ENCODE measurements at places on chromosomes 7 and 10.
A peak's percentile ranks its signal among the peaks of the same experiment; 100 is the strongest.

- no peak for DNase-seq
These were observed 61.8 kb downstream of the PYROXD2 start for GRCh38 chr10:98353170-98353569.

GRCh38 chr7:44279731-44280505 is 45.5 kb downstream of the CAMK2B start:
- peak; percentile 35 for DNase-seq

DNA sequence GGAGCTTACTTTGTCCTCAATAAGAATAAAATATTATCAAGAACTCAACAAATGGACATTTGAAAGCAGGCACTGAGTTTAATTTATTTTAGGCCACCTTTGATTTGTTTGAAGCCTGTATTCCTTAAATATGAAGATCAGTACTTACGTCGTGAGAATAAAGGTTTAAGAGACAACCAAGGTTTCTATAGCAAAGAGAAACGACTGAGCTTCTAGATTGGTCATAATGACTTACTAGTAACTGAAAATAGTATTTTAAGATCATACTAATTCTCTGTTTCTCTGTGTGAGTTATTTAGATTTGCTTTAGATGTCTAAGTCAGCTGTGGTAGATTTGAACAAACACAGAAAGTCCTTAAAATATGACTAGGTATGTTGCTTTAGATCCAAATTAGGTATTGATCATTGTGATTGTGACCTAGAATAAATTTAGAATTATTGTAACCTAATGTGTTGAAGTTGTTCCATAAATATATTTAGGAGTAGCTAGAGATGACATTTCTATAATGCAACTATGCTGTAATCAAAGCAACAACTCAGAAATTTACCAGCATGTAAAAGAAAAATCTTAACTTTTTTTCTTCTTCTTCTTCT is 2.4 kb upstream of the GLCCI1 start:
- no peak for DNase-seq

GRCh38 chr10:52965938-52966401 is 193.4 kb upstream of the MBL2 start:
- DNase-seq: no peak

DNA sequence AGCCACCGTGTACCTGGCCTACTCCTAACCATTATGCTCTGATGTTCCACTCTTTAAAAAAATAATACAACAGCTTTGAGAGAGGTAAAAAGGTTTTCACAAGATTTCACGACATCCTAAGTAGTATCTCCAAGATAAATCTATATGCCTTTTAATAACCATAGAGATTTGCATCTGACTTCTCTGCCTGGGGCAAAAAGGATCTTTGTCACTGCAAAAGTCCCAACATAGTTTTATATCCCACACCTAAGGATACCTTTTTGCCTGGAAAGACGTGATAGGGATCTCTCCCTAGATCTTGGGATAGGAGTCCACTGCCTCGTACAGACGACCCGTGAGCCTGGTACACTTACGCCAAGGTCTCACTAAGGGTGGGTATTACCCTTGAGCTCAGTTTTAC is 31.4 kb upstream of the SVIL start:
- no peak for DNase-seq

- DNase-seq: no peak
These were observed 165.5 kb upstream of the TARP start for GRCh38 chr7:38438970-38439369.

GRCh38 chr10:22437620-22438588 is 92.6 kb downstream of the SPAG6 start:
- DNase-seq: peak; percentile 70

- DNase-seq: no peak
These were observed 66.6 kb downstream of the CAV1 start for GRCh38 chr7:116591202-116592040.

DNA sequence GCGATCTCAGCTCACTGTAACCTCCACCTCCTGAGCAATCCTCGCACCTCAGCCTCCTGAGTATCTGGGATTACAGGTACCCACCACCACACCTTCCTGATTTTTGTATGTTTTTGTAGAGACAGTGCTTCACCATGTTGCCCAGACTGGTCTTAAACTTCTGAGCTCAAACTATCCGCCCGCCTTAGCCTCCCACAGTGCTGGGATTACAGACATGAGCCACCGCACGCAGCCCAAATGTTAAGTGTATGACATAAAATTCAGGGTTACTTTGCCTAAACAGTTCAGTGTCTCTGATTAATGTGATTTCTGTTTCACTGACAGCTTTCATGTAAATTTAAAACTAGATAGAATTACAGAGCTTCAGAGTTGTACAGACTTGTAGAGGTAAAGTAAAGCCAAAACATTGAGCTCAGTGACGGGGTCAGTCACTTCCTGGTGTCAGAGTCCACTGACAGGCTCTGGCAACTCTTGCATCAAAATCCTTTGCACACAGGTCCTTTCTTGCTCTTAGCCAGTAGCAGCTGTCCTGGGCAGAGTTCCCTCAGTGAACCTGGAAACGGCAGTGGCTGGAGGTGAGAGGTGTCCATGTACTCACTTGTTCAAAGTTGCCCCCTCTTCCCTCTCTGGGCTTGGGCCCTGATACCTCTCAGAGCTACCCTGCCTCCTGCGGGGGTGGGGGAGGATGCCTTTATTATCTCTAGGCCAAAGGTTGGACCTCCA is 33.7 kb downstream of the MGMT start:
- DNase-seq: no peak

- no peak for DNase-seq
These were observed 113.7 kb upstream of the LRRN3 start for GRCh38 chr7:110977127-110977737.

- DNase-seq: no peak
These were observed 5.7 kb downstream of the HOXA5 start for GRCh38 chr7:27137640-27138315.

GRCh38 chr10:80760914-80761371 is 223.2 kb downstream of the SH2D4B start:
- no peak for DNase-seq

DNA sequence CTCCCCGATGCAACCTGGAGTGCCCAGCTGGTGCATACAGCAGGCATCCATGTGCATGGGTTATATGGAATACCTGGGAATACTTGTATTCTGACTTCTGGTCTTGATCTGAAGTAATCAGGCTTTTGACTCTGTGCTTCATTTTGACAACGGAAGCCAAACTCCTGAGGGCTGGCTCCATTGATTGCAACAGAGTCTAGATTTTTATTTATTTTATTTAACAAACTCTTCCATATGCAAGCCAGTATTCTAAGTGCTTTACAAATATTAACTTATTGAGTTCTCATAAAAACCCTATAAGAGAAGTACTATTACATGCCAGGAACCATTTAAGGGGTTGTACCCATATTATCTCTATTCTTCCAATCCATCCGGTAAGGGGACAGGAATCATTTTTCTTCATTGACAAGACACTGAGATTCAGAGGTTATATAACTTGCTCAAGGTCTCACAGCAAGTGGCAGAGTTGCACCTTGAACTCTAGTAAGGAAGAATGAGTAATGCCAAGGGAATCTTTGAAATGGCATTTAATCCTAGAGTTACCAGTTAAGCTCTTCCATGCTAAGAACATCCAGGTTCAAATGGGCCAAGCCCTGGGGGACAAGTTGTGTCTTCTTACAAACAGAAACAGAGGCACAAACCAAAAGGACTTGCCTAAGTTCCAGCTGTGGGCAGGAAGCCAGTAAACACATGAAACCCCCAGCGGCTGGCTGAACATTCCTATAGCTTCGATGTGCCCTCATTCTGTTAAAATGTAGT is 241.0 kb downstream of the WDR11 start:
- DNase-seq: no peak

DNA sequence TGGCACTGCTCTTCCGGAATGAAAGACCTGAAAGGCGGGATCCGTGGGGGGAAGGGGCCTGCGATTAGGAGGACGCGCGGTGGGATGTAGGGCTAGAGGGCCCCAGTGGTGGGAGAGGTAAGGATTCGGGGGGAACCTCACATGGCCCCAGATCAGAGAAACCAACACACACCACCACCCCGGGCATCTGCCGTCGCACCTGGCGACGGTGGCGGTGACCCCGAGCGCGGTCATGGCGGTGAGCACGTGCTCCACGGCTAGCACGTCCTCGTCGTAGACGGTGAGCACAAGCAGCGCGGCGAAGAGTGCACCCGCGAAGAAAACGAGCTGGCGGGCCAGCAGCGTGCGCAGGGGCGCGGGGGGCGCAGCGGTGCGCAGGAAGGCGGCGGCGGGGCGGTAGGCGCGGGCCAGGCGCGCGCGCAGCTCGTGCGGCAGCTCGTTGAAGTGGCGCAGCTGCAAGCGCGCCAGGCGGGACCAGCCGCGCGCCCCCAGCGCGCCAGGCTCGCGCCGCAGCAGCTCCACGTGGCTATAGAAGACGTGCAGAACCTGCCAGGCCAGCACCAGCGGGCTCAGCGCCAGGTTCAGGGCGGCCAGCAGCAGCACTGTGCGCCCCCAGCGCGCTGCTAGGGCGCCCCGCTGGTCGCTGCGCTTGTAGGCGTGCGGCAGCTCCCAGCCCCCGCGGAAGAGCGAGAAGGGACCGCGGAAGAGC is 5.7 kb downstream of the ATG9B start:
- no peak for DNase-seq

DNA sequence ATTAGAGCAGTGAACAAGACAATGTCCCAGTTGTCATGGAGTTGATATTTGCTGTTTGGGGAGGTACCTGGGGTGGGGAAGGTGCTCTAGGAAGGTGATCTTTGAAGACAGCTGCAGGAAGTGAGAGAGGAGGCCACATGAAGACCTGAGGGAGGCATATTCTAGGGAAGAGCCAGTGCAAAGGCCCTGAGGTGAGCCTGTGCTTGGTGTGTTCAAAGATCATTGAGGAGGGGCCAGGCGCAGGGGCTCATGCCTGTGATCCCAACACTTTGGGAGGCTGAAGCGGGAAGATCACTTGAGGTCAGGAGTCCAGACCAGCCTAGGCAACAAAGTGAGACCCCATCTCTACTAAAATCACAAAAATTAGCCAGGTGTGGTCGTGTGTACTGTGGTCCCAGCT is 15.1 kb downstream of the SEC61A2 start:
- no peak for DNase-seq

- DNase-seq: no peak
These were observed 546.6 kb downstream of the INHBA start for GRCh38 chr7:41156268-41156667.

DNA sequence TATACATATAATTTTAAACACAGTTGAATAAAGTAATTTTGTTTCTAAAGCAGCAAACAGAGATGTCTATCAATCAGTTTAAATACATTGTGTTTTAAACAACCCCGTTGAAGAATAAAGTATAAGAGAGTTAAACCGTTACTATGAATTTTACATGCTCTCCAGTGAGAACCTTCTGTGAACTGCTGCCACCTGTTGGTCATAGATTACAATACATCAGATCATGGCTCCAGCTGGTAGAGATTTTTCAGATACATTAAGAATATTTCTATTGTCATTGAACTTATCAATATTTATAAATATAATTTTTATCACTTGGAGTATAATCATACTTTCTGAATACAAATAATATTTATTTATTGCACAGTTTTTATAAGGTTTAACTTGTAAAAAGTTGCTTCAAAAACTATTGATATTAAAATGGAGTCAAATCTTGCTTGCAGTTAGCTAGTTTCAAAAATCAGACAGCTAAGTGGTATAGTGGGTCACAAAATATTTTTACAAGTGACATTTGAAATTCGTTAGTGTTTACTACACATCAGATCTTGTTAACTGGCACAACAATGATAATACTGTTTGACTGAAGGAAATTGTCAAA is 561.2 kb upstream of the PHF14 start:
- DNase-seq: no peak

- DNase-seq: no peak
These were observed 295.0 kb downstream of the BICC1 start for GRCh38 chr10:58807629-58808022.

GRCh38 chr10:95321554-95322301 is 30.9 kb upstream of the PDLIM1 start:
- no peak for DNase-seq

DNA sequence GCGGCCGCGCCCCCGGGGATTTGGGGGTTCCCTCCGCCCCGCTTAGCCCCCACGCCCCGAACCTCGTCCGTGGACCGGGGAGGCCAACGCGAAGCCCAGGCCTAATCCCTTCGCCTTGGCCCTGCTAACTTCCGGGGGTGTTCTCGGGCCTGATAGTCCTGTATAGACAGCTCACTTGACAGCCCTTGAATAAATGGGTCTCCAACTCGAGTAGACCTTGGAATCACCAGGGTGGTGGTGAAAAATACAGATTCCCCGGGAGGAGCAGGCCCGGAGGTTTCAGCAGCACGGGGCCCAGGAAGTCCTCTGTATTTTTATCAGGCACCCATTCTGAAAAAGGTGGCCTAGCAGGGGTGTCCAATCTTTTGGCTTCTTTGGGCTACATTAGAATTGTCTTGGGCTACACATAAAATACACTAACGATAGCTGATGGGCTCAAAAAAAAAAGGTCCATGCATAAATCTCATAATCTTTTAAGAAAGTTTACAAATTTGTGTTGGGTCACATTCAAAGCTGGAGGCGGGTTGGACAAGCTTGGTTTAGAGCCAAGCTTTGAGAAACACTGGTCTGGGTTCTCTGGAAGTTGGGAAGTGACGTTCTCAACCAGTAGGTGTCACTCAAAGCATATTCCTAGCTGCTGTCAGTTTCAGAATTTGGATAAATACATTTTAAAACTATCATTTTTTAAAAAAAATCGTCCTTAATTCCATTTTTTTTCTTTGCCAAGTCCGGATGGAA is 221.7 kb downstream of the PHTF2 start:
- DNase-seq: no peak

- no peak for DNase-seq
These were observed 1.2 kb downstream of the GET4 start for GRCh38 chr7:877312-878232.

- DNase-seq: no peak
These were observed 173.6 kb upstream of the IMMP2L start for GRCh38 chr7:111735661-111736551.

GRCh38 chr7:37289781-37290180 is 158.9 kb downstream of the ELMO1 start:
- no peak for DNase-seq

DNA sequence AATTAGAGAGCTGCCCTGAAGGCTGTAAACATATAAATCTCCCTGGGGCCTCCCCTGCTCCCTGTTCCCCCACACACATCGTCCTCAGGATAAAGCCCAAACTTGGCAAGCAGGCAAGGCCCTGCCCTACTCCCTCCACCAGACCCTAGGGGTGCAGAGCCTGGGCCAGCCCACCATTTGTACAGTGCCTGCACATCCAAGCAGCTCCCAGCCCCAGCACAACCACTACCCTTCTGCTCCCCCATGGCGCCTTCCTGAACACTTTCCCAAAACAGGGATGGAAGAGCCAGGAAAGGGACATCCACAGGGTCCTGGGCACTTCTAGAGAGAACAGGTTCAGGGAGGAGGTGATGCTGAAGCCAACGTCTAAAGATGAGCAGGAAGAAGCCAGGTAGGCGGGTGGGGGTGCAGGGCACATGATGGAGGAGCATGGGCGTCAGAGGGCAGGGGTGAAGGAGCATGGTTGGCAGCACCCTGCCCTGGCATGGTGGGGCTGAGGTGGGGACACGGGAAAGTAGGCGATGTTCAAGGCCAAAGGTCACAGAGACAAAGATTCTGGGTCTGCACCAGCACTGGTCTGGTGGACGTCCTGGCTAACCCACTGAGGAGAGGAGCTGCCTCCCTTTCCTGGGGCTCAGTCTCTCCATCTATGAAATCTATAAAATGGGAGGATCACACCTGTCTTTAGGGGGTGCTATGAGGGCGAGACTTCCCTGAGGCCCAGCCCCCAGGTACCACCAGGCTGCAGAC is 140.6 kb downstream of the ARHGAP22 start:
- DNase-seq: peak; percentile 34
